ENCODE measurements at places on chromosomes 11 and 22.

- peak overlapping the region; percentile 28 for H3K4me3 ChIP-seq
- no peak for DNase-seq
- H3K27me3 ChIP-seq: peaks cover 42% of the 10 kb centered on the region
- peaks cover 23% of the 10 kb centered on the region for H3K4me1 ChIP-seq
- H3K27ac ChIP-seq: no peak overlapping the region
Observed at GRCh38 chr11:72238492-72239312, 5.3 kb downstream of the PHOX2A start.

DNA sequence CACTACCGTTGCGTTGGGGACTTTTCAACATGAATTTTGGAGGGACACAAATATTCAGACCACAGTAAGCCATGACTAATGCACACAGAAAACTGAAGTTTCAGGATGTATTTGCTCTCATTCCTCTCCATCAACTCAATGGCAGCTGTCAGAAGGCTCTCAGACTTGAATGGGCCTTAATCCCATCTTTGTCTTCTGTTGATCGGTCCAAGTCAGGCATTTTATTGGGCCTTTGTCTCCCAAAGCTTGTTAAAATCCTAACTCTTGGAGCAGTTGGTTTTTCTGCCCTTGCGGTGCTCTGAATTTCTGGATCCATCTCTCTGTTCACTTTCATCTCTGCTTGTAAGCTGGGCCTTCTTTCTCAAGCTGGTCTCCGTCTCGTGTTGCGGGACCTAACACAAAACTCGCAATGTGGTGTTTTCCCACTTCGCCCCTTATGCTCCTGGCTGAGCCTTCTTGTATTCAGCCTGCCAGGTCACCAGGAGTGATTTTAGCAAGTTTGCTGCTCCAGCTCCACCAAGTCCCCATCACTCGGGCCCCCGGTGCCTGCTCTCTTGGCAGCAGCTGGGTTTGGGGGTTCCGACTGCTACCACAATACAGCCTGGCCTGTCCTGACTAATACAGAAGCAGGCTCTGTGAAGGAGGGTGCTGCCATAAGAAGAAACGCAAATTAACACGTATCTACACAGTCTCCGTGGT, 27.0 kb downstream of the TSPAN32 start:
- H3K36me3 ChIP-seq: no peaks in the 10 kb centered on the region
- H3K4me3 ChIP-seq: no peak overlapping the region

DNA sequence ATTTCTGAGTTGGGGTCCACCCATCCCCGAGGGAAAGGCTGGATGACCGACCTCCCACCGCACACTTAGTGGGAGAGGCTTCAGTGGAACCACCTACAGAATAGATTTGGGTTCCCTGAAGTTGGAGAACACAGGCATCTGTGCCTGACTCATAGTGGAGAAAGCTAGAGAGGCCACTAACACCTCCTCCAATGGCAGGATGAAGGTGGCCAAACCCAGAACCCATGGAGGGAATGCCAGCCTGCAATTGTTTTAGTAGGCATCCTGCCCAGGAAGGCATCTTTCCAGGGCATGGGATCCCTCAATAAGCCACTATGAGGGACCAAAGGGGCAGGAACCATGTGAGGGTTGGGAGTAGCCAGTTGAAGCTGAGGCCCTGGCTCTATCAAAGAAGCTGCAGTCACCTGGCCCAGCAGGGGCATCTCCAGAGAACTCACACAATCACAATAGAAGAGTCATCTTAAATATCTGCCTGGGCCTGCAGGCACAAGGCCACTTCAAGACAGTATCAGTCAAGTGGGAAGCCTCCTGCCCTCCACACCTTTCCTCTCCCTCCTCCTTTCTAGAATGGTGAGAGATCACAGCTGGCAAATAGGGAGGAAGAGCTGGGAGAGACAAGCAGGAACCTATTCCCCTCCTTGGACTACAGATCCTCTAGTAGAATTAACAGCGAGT, 124.1 kb upstream of the CSNK2A3 start:
- no peaks in the 10 kb centered on the region for H3K4me1 ChIP-seq
- no peak for DNase-seq
- H3K27ac ChIP-seq: no peak overlapping the region
- peaks cover 4% of the 10 kb centered on the region for H3K27me3 ChIP-seq
- H3K36me3 ChIP-seq: no peaks in the 10 kb centered on the region

- no peak for DNase-seq
- peaks cover 2% of the 10 kb centered on the region for H3K4me1 ChIP-seq
- no peak overlapping the region for H3K27ac ChIP-seq
- no peak overlapping the region for H3K4me3 ChIP-seq
- no peaks in the 10 kb centered on the region for H3K36me3 ChIP-seq
Observed at GRCh38 chr11:1049071-1049405, 12.5 kb upstream of the MUC6 start.

GRCh38 chr22:28034760-28035401, 115.8 kb upstream of the PITPNB start:
- no peak overlapping the region for H3K27ac ChIP-seq
- H3K4me1 ChIP-seq: peaks cover 3% of the 10 kb centered on the region
- H3K27me3 ChIP-seq: peaks cover 10% of the 10 kb centered on the region
- DNase-seq: no peak
- no peaks in the 10 kb centered on the region for H3K36me3 ChIP-seq

DNA sequence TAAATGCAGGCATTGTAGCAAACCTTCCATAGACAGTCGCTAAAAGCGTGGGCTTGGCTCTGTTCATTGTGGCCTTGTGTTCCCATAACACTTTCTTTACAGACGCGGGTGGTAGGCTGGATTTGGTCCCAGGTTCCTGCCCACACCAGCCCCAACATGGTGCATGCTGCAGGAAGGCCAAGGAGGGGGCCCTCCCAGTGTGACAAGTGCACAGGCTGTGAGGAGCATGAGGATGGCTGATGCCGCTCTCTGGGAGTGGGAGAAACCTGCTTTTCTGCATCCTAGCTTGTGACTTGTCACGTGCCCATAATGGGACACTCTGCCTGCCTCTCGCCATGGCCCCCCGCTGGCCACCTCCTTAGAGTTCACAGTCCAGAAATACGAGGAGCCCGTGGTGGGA, 161.8 kb upstream of the B3GAT1 start:
- peak; percentile 5 for DNase-seq
- H3K4me1 ChIP-seq: no peaks in the 10 kb centered on the region
- H3K36me3 ChIP-seq: no peaks in the 10 kb centered on the region
- H3K27ac ChIP-seq: no peak overlapping the region
- H3K4me3 ChIP-seq: no peak overlapping the region

- no peak overlapping the region for H3K27ac ChIP-seq
- no peak for DNase-seq
- H3K36me3 ChIP-seq: no peaks in the 10 kb centered on the region
- H3K4me1 ChIP-seq: no peaks in the 10 kb centered on the region
- peaks cover 48% of the 10 kb centered on the region for H3K27me3 ChIP-seq
- no peak overlapping the region for H3K4me3 ChIP-seq
Observed at GRCh38 chr11:123209591-123209990, 14.5 kb upstream of the CLMP start.

GRCh38 chr22:29313126-29313575, 2.3 kb downstream of the RASL10A start:
- DNase-seq: peak; percentile 41
- H3K27ac ChIP-seq: no peak overlapping the region
